ENCODE measurements at places on chromosomes 1 and 21. TPM values are rescaled to one million over a fixed set of nuclear protein-coding genes. Genes with fewer than 3 reads are reported as not detected.

- no peak for DNase-seq
These were observed 340.0 kb downstream of the NPHP4 start for GRCh38 chr1:5651964-5652821.

DNA sequence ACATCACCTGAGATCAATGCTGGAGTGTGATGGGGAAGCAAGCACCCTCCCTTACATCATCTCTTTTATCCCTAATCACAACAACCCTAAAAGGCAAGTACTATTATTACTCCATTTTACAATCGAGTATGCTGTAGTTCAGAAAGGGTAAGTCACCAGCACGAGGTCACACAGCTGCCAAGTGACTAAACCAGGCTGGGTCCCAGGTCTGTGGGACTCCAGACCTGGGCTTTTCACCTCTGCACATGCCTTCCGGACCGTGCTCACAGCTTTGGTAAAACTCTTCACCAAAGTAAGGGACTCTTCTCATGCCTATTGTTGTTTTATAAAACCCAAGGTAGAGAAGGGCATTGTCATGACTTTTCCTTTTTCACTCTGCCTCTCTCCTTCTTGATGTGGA, 130.9 kb downstream of the DMRTB1 start:
- DNase-seq: no peak

- DNase-seq: no peak
These were observed 822.4 kb upstream of the NEGR1 start for GRCh38 chr1:73104749-73105148.

DNA sequence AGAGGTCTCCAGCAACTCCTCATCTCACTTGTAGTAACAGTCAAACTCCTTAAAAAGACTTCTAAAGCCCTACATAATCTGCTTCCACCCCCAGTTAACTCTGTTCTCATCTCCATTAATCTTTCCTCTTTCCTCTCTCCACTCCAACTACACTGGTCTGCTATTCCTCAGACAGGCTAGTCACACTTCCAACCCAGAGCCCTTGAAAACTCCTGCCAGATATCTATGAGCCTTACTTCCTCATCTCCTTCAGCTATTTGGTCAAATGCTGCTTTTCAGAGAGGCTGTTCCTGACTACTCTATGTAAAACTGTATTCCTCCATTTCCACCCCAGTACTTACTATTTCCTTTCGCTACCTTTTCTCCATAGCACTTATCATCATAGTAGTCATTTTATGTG, 24.4 kb downstream of the PCP4L1 start:
- DNase-seq: no peak

- no peak for DNase-seq
These were observed 34.0 kb upstream of the MAGOH start for GRCh38 chr1:53272349-53272748.

DNA sequence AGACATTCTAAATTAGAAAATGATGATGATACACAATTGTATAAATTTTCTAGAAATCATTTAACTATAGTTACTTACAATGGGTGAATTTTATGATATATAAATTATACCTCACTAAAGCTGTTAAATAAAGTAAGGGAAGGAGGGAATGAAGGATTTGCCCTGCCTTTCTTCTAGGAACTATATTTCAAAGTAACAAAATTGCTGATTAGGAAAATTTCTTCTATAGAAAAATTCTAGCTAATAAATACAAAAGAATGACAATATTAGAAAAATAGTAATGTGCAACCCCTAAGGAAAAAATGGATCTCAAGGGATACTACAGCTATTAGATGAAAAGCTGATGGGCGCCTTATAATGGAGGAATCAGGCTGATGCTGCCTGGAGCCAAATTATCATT, 23.1 kb downstream of the SPATA6 start:
- DNase-seq: no peak

Gene IL12RB2
- total RNA-seq: not detected

DNA sequence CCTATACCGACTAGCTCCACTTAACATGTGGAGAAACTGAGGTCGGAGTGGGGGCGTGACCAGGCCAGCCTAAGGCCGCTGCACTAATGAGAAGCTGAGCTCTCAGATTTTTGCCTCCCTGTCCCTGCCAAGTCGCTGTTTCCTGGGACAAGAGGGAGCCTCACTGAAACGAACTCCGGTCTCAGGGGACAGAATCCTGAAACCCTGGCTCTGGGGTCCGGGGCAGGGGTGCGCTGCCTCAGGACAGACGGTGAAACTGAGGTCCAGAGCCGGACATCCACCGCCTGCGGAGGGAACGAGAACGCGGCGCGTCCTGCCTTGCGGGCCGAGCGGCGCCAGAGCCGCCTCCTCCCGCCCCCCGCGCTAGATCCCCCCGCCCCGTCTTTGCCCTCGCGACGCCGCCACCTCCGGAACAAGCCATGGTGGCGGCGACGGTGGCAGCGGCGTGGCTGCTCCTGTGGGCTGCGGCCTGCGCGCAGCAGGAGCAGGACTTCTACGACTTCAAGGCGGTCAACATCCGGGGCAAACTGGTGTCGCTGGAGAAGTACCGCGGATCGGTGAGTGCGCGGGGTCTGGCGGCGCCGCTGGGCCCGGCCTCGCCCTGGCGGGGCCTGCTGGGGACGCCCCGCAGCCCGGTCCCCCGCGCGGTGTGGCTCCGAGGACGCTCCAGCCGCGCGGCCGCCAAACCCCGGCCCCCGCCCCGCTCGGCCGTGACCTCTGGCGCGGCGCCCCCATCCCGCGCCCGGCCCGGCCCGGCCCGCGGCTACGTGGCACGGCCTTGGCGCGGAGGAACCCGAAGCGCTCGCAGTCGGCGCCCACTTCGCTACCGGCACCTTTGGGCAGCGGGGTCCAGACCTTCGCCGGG, at the start of gene GPX7:
Gene GPX7 (plus strand): TSS at position 381 of the 865 bp plus-strand sequence. CDS start 39 bp downstream, at position 420.
- DNase-seq: no peak

DNA sequence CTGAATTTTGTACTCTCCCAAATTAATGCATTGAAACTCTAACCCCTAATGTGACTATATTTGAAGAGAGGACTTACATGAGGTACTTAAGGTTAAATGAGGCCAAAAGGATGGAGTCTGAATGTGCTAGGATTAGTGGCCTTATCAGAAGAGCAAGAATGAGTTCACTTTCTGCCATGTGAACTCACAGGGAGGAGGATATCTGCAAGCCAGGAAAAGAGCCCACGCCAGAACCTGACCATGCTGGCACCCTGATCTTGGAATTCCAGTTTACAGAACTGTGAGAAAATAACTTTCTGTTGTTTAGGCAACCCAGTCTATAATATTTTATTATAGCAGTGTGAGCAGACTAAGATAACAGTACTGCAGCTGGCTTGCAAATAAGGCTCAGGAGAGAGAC, 12.2 kb upstream of the FASLG start:
- DNase-seq: no peak

Gene PLPPR5
- not detected for total RNA-seq
